ENCODE measurements at places on chromosomes 2 and 18. TPM values are rescaled to one million over a fixed set of nuclear protein-coding genes. Genes with fewer than 3 reads are reported as not detected.

- no peak for DNase-seq
Observed at GRCh38 chr2:74944987-74945787, 13.3 kb upstream of the POLE4 start.

DNA sequence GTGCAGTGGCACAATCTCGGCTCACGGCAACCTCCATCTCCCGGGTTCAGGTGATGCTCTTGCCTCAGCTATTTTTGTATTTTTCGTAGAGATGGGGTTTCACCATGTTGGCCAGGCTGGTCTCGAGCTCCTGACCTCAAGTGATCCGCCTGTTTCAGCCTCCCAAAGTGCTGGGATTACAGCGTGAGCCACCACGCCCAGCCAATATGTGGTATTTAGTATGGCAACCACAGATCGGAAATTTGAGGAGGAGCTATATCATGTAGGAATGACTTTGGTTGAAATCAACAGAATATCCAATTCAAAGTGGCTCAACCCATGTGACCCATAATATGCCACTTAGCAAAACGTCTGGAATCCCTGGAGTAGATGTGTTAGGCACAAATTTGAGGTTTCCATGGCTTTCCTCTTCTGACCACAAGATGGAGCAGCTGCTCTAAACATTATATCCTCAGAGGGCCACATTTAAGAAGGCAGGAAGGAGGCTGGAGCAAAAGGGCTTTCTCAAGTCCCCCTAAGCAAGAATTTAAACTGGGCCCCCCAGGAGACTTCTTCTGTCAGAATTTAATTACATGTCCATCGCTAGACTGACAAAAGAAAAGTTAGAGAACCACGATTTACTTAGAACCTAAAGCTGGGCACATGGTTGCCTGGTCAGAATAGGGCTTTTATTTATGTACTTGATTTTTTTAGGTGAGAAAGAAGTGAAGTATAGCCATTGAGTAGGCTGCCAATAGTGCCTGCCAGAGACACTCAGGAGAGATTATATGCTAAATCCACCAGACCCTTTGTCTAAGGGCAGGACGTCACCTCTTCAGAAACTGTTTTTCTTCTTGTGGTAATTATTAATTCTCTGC lies 49.6 kb upstream of the ITSN2 start:
- DNase-seq, result no peak

DNA sequence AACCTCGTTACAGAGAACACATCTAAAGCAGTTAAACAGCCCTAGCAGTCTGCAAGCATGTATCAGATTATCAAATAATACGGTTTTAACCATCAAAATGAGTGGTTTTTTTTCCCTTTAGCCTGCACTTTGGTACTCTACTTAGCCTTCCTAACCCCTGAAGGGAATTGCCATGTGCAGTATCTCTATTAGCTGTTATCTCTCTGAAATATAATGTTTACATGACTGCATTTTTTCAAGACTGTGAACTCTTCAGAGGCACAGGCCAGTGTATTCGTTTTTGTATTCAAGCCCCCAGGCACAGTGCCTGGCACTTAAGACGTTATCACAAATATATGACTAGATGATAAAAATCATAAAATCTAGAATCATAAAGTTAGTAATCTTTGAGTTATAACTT lies 509.5 kb downstream of the PARD3B start:
- DNase-seq, result no peak

GRCh38 chr2:71422786-71423185 lies 30.6 kb upstream of the DYSF start:
- no peak for DNase-seq

DNA sequence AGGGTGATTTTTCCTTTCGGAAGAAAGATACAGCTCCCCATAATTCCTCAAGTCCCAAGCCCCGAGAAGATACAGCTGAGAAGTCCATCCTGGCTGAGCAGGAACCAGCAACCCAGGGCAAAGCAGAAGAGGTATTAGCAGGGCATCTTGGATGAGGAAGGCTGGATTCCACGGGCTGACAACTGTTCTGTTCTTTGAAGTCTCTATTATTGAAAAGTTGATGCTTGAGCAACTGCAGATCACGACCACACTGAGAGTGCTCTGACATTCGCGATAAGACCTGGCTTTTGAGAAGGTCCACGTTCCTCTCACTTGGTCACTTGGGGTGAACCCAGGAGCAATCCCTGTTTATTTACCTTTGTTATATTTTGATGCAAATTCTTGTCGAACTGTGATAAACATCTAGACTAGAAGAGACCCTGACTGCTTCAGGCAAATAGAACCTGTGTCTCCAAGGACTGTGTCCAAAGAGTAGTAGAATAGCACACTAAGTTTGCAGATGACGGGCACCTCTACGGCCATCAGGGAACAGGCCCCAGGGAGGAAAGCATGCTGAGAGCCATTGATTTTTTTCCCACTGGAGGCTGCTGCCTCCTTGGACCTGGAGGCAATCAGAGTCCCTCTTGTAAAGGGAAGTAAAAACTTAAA lies 133.1 kb downstream of the ARL4C start:
- DNase-seq, result no peak

GRCh38 chr2:186125156-186125555 lies 360.9 kb upstream of the ZC3H15 start:
- no peak for DNase-seq

GRCh38 chr18:20988726-20989125 lies 122.9 kb downstream of the ROCK1 start:
- DNase-seq, result no peak

GRCh38 chr2:238947920-238948710 lies 100.2 kb downstream of the TWIST2 start:
- DNase-seq, result peak; percentile 63

- no peak for DNase-seq
Observed at GRCh38 chr18:44795241-44795640, 114.6 kb downstream of the SETBP1 start.

- no peak for DNase-seq
Observed at GRCh38 chr18:33901894-33902512, 322.7 kb downstream of the NOL4 start.

DNA sequence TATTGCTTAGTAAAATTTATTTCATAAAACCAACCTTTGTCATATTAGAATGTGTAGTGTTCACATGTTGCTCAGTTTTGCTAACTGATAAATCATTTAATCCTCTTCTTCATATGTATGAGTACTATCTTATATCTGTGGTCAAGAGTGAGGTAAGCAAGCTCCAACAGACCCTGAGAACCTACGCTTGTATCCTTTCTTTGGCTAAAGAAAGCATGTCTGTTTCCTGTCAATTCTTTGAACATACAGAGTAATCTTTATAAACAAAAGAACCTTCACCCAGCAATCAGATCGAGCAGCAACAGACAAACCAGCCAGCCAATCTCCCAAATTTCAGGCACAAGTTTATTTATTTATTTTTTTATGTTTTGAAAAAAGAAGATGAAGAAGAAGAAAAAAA lies 6.4 kb downstream of the ADCYAP1 start:
- DNase-seq, result no peak

- no peak for DNase-seq
Observed at GRCh38 chr2:123283431-123283830, 741.7 kb upstream of the CNTNAP5 start.

DNA sequence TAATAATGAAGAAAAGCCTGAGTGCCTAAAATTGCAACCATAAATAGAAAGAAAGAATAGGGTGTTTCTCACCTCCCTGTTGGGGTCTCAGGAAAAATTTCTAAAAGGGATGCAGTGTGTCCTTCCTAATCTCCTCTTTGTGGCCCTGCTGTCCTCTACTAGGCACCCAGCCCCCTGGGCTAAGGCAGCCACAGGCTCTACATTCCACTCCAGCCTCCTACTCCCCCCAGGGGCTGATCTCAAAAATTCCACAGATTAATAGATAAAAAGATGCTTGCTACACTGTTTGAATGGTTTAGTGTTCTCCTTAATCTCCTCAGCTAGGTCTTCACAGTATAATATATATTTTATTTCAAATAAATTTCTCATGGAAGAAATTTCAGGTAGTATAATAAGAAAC lies 17.6 kb downstream of the SATB2 start:
- DNase-seq, result no peak

DNA sequence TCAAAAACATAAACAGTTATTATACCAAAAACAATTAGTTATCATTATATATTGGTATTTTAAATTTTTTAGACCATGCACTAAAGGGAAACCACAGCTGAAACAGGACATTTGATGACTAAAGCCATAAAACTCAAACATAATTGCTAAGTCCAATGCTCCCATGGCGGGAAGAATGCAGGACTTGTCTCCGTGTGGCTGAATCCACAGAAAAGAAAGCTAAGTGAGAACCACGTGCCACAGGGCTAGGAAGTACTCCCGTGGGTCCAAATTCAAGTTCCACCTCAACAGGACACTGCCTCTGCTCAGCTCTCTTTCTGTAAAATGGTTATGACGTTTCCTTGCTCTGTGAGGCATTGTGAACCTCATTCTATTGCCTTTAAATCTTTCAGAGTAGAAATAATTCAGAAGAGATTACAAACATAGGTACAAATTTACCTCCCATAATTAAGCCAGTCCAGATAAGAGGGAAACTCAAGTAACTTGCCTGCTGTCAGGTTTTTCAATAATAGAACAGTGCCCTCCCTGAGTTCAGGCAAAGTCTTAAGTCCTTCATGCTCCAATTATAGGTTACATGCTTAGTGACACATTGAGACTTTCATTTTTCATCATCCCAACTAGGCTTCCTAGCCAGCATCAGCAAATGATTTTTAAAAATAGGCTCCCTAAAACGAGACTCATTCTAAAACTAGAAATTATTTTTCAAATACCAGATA lies 36.7 kb downstream of the FTCDNL1 start:
- no peak for DNase-seq

DNA sequence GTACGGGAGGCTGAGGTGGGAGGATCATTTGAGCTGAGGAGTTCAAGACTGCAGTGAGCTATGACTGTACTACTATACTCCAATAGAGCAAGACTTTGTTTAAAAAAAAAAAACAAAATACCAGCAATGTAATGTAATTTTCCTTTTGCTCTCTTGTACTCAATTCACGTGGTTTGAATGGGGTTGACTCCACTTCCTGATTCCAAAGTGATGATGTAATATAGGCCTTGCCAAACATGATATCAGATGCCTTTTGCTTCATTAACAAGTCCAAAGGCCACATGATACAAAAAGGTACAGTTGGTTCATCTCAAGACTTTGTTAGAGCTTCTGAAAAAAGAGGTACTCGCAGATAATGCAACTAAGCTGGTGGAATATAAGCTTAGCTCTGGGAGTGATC lies 321.8 kb downstream of the ZEB2 start:
- DNase-seq, result no peak

DNA sequence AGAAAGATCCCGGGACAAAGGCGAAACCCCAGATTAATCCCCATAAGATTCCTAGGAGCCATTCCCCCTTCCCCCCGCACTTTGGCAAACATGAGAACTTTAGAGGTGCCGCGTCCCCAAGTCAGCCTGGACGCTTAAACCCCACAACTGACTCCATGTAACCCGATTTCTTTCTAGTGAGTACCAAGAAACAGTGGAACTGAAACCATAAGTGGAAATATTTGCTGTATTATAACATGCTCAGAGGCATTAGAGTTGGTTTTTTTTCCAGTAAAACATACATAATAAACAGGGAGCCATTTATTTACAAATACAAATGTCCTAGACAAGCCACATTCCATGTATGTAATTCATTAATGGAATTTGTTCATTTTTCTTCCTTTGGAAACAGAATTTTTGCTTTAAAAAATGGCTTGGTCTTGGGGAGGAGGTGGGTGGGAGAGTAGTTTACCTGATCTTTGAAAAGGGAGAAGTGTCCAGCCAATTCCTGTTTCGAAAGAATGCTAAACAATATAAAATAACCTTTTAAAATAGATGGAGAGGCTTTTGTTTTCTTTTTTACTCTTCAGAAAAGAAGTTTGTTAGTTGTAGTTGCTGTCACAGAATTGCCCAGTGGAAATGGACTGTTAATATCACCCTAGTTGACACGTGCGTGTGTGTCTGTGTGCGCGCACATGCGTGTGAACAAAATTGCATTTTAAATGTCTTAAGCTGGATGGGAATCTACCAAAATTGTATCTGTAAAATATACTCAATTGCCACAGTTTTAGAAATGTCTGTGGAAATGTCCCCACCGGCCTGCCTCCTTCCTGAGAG lies 10.6 kb downstream of the POU3F3 start:
- no peak for DNase-seq

- no peak for DNase-seq
Observed at GRCh38 chr2:194616334-194616733, 1040.7 kb upstream of the SLC39A10 start.

DNA sequence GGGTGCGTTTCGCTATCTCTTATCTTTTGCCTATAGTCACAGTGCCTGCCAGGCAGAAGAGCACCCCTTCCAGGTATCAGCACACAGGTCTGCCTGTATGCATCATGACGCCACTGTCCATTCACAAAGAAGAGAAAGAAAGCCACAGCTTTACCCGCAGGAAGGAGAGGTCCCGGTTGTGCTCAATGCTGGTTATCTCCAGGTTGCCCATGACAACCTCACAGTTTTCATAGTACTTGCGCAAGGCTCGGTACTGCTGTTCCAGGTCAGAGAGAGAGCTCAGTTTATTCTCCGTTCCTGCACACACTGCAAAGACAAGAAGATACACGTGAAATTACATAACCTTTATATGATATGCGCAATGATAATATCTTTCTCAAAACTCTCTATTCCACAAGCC lies 414.0 kb downstream of the ERBB4 start:
- DNase-seq, result peak; percentile 26

GRCh38 chr2:175167076-175167791 lies 769 bp downstream of the ATF2 start:
- DNase-seq, result peak; percentile 48

The SLC8A1 gene
- total RNA-seq, result 696 TPM

The INO80C gene
- total RNA-seq, result 23.5 TPM

The OTOF gene
- 0.18 TPM for total RNA-seq

Data from left cardiac atrium (tissue), 4 donors.